ENCODE measurements at places on chromosomes 5 and 9.

DNA sequence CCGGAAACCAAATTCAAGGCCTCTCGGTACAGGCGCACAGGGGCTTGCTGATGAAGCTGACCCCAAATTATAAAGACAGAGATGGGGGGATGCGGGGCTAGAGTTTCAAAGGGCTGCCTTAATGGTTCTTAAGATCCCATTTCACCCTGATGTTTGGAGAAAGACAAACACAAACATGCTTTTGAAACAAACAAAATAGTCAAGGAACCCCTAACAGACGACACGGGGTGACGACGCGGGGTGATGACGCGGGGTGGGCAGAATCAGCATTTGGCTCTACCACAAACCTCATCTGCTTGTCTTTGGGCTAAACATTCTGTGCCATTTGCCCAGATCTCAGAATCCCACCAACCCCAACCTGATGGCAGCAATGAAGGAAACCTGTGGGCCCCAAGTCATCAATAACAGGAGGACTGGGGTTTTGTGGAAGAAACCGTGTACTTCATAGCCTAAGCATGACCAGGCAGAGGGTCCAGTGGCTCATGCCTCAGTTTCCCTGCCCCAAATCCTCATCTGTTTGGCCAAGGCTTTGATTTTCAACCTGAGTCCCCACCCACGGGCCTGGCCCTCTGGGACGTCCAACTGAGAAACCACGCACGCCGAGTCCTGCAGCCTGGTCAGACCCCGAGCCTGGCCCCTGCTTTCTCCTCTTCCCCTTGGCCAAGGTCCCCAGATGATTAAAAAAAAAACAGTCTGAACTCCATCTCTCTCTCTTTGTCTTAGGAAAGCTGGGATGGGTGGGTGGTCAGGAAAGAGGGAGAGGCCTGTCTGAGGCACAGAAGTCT, 148.5 kb downstream of the COL23A1 start:
- no peak for DNase-seq

- DNase-seq: no peak
These were observed 114.7 kb downstream of the SNX18 start for GRCh38 chr5:54632131-54632701.

GRCh38 chr5:91434348-91434747, 51.2 kb upstream of the ARRDC3 start:
- DNase-seq: no peak

DNA sequence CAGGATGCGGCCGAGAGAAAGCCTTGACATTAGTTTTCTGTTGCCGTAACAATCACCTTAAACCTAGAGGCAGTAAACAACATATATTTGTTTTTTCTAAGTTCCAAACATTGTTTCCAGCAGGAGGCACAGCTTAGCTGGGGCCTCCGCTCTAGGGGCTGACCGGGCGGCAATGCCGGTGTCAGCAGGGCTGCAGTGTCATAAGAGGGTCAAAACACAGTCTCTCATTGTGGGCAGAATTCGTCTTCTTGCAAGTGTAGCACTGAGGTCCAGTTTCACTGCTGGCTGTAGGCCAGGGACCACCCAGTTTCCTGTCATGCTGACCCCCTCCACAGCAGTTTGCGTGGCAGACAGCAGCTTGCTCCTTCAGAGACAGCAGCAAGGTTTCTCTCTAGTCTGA, 186.2 kb downstream of the PJA2 start:
- no peak for DNase-seq

- DNase-seq: no peak
These were observed 120.2 kb downstream of the ENTREP1 start for GRCh38 chr9:69445251-69445650.

DNA sequence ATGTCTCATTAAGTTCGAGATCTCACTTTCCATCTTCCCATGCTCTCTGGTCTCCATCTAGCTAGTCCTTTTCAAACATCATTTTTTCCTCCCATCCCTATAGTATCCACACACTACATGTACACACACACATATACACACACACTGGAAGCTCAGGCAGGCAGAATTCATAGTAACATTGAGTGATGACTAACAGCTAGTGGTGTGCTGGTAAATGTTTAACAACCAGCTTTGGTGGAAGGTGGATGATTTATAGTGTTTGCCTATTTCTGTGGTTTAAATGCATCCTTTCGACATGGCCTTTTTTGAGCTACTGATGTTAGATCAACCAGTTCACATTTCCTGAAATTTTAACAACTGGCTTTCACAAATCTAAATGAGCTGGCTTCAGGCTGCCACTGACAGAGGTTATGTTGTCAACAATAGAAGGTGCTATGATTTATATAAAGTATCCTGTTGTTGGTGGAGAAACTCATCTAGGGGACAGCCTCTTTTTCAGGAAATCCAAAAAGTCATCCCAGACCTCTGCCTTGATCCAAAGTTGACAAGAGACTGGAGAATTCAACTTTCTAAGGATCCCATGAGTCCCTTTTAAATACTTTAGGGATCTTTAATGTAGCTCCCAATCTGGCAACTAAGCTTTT, 117.8 kb downstream of the CCDC192 start:
- no peak for DNase-seq

- DNase-seq: no peak
These were observed 3.4 kb upstream of the MYORG start for GRCh38 chr9:34380034-34380510.

DNA sequence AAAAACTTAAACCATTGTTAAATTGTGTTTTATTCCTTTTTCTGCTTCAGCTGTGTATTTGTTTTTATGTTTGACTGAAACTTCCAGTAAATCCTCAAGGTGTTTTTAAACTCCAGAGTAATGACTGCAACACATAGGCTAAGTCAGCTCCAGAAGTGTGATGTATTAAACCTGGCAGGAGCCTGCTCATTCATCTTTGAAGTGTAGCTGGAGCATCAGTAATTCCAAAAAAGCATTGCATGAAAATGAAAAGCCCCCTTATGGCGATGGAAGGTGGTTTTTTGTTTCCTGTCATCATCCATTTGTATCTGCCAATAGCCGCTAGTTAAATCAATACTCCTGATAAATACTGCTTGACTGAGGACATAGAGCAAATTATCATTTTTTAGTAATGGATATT, 474.2 kb upstream of the ADAMTS16 start:
- DNase-seq: no peak

DNA sequence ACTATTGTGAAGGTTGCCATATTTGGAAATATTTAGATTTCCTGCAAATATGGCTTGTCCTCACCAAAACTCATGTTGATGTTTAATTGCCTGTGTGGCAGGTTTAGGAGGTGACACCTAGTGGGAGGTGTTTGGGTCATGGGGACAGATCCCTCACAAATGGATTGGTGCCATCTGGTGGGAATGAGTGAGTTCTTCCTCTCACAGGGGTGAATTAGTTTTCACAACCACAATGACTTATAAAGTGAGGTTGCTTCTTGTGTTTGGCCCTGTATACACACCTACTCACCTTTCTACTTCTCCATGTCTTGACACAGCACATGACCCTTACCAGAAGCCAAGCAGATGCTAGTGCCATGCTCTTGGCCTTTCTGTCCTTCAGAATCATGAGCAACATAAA, 41.1 kb downstream of the ISOC1 start:
- no peak for DNase-seq

- no peak for DNase-seq
These were observed 24.0 kb upstream of the TNIP1 start for GRCh38 chr5:151104795-151105194.

- DNase-seq: no peak
These were observed 1666.9 kb upstream of the WWC1 start for GRCh38 chr5:166624573-166624972.

GRCh38 chr5:174057206-174057605, 11.7 kb downstream of the NSG2 start:
- DNase-seq: no peak

DNA sequence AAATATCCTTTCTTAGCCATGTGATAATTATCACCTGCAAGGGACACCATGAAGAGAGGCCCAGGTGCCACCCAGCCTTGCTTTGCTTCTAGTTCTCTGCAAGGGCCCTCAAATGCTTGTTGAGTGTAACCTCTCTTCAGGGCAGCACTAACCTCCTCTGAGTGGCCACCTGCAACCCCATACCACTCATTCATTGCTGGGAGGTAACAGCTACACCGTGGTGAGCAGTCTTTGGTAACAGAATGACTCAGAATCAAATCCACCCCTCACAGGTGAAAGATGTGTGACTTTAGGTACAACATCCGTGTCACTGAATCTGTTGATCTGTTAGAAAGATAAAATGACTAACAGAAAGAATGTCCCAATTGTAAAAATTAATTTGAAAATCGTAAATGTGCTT, 365.1 kb upstream of the TRPC7 start:
- no peak for DNase-seq

- no peak for DNase-seq
These were observed 356.7 kb downstream of the NDUFS4 start for GRCh38 chr5:53917095-53917494.

DNA sequence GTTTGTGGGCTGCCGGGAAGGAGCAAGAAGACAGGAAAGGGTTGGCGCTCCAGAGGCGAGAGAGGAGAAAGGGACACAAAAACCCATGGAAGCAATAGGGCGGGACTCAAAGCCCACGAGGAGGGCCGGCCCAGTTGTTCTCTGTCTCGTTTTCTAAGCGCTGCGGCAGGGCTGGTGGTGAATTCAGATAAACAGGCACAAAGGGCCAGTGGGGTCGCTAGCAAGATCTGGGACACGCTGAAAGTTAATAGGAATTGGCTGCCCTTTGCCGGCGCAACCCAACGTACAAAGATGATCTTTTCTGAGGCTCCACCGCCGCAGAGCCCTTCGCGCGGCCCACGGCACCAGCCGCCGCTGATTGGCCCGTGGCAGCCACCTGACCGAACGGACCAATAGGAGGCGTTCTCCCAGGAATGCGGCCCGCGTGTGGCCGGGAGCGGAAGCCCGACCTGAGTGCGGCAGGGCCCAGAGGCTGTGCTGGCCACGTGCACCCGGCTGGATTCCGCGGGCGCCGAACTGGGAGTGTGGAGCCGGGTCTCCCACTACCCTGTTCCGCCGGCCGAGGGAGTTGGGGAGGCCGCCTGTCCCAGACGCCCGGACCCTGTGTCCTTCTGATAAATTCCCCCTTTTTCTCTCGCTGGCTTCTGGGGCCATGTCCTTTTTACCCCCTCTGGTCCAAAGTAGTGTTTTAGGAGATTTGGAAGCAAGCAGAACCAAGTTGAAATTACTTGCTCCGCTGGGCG, 16.8 kb upstream of the NSD1 start:
- DNase-seq: no peak

- DNase-seq: no peak
These were observed 209.8 kb upstream of the ELAVL2 start for GRCh38 chr9:24035816-24036215.

GRCh38 chr5:168895295-168896071, 316.3 kb upstream of the PANK3 start:
- no peak for DNase-seq

Data from NCI-H1048 (cell line).